MM.1S (cell line): ENCODE measurements at places on chromosomes 1 and 21.

DNA sequence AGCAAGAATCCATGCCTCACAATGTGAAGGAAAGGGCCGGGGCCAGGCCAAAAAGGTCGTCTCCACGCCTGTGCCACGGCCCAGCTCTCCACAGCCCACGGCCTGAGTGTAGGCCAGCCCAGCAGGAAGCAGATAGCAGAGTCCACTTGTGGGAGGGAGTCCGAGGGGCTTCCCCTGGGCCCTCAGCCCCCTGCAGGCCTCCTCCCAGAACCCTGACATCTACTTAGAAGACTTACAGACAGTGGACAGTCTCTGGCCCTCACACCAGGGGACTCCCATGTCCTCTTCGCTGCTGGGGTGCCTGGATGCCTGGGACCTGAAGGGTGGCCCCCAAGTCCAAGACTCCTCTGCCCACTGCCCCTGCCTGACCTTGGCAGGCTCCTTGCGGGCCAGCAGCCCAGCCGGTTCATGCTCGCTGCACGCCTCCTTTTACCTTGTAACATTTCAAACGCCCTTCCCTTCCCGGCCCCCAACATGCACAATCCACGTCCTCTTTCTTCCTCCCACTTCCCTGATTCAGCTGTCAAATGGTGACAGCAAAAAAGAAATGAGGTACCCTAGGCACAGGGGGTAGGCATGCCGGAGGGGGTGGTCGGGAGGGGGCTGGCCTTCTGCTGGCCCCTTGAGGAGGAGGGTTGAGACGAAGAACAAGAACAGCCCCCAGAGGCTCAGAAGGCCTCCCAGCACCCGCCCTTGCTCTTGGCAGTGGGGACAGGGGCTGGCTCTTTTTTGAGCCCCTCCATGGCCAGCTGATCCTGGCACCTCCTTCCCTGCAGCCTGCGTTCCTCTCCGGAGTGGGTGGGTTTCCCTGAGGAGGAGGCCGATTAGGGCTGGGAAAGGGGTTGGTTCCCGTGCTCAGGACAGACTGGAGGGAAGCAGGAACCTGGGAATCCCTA lies 997 bp upstream of the PTPN7 start:
- DNase-seq = no peak

GRCh38 chr1:20115479-20115878 lies 3.9 kb downstream of the PLA2G2D start:
- no peak for DNase-seq

- no peak for DNase-seq
These were observed 164.9 kb upstream of the USP25 start for GRCh38 chr21:15564907-15565306.

- DNase-seq = no peak
These were observed at the start of gene PKP1 for GRCh38 chr1:201282931-201283829. PKP1 (plus strand) TSS chr1:201283506; CDS start chr1:201283703, 197 bp downstream.

GRCh38 chr1:95685081-95685480 lies 451.1 kb downstream of the RWDD3 start:
- DNase-seq = no peak

DNA sequence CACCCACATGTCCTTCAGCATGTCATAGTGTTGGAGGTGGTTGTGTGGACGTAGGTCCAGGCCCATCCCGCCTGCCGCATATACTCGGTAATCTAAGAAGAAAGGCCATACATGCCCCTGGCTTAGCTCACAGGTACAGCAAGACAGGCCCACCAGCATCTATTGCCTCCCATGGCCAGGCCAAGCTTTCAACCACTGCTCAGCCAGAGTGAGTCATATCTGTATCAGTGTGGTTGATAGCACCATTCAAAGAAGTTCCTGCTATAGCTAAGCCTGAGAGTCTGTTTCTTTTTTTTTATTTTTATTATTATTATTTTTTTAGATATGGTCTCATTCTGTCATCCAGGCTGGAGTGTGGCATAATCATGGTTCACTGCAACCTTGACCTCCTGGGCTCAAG lies 17.0 kb downstream of the KLHDC8A start:
- DNase-seq = no peak

DNA sequence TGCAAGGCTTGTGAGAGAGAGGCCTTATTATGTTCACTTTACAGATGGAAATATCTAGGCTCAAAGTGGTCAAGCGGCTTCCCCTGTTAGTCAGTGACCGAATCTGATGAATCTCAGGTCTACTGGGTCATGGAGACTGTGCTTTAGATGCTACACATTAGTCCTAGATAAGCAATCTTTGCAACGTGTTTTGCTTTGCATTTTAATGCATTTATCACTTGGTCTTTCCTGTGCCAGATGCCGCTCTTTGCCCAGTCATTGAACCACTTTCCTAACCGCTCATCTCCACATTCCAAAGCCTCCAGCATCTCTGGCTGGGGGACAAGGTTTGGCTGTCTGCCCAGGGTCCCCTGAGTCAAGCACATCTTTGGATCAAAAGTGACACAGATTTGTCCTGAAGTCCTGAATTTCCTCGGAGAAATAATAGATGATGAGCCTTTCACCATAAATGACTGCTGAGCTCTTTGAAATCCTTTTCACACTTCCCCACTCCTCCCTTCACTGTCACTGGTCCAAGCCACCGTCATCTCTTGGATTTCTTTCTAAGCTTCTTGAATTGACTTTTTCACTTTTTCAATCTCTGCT lies 96.0 kb upstream of the USP24 start:
- DNase-seq = no peak

DNA sequence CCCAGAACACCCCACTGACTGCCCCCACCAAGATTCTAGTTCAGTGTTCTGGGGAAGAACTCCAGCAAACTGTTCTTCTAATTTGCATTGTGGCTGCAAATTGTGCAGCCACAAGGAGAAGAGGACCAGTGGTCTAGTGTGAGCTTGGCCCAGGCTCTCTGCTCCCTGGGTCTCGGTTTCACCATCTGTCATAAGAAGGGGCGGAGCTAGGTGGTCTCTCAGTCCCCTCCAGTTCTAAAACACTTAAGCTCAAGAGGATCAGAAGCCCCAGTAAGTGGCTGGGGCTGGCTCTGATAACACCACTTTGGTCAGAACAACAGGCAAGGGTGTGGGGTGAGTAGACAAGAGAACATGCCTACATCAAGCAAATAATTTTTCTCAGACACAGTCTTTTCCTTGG lies 99.9 kb downstream of the BEND5 start:
- DNase-seq = no peak
